Esophagus mucosa (tissue), 1 donor: ENCODE measurements at places on chromosomes 2 and 18. TPM values are rescaled to one million over a fixed set of nuclear protein-coding genes. Genes with fewer than 3 reads are reported as not detected.
A peak's percentile ranks its signal among the peaks of the same experiment; 100 is the strongest.

DNA sequence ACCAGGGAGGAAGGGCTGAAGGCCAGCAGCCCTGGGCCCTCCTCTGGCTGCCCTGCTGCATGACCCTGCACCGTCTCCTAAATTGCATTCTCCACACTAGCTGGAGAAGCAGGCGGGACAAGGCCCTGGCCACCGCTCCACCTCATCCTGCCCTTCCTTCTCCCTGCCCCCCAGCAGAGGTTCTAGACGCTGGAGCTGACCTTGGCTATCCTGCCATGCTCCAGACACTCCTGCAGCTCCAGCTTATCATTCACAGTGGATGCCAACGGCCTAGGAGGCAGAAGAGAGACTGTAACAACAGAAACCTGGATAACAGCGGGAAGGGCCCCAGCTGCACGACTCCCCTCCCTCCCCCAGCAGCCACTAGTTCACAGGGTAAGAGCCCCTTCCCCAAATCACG, 68.4 kb upstream of the POMC start:
- ATAC-seq: no peak

DNA sequence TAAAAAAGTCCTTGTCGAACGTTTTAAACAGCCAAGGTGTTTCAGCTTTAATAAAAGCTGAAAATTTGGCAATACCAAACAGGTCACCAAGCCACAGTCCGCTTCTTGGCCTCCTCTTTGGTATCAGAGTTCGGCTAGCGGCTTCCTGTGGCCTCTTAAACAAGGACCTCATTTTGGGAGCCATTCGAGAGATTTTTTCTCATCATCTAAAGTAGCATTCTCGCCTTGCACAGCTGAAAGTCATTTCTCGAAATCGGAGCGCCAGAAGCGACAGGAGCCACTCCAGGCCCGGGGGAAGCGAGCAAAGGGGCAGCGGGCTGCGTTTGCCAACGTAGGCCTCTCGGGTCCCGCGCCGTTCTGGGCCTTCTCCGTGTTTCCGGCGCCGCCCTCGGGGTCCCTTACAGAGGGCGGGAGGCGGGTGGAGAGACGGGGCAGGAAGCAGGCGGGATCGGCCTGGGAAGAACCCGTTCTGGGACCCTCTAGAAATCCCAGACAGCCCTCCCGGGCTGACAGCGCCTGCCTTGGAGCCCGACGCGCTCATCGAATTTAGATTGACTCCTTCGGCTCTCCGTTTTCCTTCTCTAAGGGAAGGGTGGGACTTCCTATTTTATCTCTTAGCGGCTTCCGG, 522 bp upstream of the ZNF407 start:
- peak; percentile 58 for ATAC-seq

DNA sequence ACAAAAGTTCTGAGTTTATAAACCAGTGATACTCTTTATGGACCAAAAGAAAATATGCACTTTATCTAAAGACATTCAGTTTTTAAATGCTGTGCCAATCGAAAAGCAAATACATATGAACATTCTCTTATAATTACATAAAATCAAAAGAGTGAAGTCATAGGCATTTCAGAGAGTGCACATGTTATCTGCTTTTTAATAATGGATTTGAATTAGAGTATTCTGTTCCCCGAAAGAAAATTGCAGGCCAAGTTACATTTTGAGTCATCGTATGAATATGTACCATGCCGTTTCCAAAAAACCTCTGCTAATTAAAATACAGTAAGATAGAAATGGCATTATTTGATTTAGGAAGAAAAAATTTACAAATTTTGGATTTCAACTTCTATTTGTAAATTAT, 565.7 kb downstream of the ZEB2 start:
- ATAC-seq: no peak

- ATAC-seq: no peak
These were observed 975.6 kb downstream of the DCDC2C start for GRCh38 chr2:4678927-4679326.

DNA sequence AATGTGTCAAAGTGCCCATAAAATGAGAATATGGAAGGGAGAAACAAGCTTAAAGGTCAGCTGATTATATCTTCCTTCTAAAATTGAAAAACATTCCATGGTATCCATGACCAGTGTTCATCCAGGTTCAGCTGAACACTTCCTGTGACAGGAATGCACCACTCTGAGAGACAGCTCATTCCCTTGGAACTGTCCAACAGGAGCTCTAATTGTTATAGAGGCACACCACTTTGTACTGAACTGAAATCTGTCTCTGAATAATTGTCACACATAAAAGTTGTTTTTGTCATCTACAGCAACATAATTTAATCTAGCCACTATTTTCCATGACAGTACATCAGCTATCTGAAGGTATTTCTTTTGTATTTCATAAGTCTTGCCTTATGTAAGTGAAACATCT, 195.9 kb upstream of the ZNF804A start:
- no peak for ATAC-seq

DNA sequence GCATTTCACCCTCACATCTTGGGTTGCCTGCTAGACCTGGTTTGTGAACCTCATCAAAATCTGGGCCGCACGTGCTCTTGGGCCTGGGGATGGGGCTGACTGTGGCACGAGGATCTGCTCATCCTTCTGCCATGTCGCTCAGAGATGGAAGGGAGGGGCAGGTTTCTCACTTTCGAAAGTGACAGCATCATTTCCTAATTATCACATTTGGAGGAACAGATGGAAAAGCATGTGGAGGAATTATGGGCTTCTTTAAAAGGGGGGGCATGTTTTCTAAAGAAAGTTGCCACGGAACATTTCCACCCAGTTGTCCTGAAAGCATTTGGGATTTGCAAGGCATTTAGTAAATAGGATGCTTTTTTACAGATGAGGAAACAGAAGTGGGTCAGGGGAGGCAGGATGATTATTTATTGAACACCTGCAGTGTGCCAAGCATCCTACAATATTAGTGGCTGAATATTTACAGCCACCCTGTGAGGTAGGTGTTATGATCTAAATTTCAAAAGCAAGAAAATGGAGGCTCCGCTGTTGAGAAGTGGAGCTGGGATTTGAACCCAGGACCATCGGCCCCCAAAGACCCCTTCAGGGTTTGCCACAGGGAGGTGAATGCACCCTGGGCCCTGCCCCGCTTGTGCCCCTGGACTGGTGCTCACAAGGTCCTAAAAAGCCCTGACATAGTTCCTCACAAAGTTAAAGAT, 104.2 kb upstream of the MYCN start:
- no peak for ATAC-seq

DNA sequence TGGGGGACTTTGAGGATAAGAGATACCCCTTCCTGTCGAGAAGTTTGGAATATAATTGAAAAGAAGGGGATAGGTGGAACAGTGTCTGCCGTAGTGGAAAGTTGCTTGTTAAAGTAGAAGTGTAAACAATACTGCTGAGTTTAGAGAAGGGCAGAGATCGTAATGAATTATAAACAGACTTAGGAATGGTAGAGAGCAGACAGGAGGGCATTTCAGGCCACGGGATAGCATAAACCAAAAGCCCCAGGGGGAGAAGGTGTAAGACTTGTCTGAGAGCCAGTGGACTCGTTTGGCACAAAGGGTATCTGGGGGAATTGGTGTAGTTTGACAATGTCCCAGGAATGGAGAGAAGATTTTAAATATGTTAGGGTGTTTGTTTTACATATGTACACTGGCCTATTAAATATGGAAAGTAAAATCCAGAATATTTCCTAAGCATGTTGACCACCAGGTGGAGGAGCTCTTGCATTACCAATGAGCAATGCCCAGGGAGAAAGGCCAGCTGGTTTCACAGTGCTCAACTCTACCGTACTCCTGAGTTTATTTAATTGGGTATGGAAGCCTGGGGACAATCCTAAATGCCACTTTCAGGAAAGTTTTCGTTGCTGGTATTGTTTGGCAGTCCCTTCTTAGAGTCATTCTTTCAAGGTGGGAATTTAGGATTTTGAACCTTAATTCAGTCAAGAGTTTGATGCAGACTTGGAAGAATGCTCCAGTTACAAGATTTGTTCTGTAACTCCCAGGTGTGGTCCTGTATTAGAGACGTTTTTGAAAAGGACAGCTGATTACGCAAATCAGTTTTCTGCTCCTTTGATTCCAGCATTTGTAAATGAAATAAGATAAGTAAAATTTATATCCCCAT, 7.5 kb downstream of the COPS8 start:
- peak; percentile 30 for ATAC-seq

DNA sequence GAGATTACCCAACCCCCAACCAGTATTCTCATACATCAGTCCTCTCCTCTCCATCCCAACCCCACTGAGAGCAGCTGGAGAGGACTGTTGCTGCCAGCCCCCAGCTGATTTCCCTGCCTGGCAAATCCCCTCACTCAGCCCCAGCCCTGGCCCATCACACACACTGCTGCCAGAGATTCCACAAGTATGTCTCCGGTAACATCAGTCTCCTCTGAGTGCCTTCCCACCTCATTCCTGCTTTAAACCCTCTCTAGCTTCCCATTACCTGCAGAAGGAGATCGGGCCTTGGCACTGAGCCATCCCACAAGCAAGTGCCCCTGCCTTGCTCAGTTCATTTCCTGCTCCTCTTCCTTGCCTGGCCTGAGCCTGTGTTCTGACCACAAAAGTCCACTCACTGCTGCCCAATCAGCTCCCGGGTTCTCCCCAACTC, 50.6 kb upstream of the ZFP36L2 start:
- ATAC-seq: no peak

GRCh38 chr2:16140771-16141640, 200.7 kb downstream of the MYCN start:
- ATAC-seq: no peak

DNA sequence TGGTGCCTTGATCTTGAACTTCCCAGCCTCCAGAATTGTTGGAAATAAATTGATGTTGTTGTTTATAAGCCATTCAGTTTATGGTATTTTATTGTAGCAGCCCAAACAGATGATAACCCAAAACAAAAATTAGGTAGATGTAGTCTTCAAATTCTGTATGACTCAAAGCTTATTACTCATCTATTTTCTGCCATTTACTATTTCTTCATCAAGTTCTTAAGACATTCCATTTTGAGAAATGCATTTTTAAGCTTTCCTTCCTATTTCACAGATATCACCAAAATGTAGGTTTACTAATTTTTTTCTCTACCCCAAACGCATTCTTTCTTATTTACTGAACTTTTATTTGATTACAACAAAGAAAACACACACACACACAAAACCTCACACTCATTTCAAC, 148.2 kb downstream of the RND3 start:
- ATAC-seq: no peak

DNA sequence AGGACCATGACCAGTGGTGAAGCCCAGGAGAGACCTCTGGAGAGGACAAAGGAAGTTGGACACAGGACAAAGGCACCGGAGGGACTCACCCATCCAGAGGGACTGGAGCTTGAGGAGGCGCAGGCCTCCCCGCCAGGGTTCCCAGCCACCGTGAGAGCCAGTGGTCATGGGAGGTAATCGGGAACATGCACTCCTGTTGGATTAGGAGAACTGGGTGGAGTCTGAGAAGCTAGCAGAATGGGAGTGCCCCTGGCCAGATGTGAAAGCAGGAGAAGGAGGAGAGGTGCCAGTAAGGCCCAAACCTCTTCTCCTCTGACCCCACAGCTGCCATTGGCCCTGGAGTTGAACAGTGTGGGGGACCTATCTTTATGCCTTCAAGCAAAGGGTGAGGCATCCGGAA, 20.3 kb downstream of the POU3F3 start:
- no peak for ATAC-seq

NEU4 gene
- total RNA-seq: not detected

CLIP4 gene
- total RNA-seq: 35.1 TPM

VSNL1 gene
- 65.6 TPM for total RNA-seq

GRB14 gene
- 0.36 TPM for total RNA-seq

FNDC4 gene
- 8.5 TPM for total RNA-seq

GALNT14 gene
- total RNA-seq: 26.7 TPM

SERPINB12 gene
- total RNA-seq: 0.60 TPM

SH3BP4 gene
- 10.7 TPM for total RNA-seq
